ENCODE measurements at places on chromosomes 7 and 10.

GRCh38 chr10:121340271-121340831 lies 257.9 kb downstream of the FGFR2 start:
- DNase-seq = no peak

DNA sequence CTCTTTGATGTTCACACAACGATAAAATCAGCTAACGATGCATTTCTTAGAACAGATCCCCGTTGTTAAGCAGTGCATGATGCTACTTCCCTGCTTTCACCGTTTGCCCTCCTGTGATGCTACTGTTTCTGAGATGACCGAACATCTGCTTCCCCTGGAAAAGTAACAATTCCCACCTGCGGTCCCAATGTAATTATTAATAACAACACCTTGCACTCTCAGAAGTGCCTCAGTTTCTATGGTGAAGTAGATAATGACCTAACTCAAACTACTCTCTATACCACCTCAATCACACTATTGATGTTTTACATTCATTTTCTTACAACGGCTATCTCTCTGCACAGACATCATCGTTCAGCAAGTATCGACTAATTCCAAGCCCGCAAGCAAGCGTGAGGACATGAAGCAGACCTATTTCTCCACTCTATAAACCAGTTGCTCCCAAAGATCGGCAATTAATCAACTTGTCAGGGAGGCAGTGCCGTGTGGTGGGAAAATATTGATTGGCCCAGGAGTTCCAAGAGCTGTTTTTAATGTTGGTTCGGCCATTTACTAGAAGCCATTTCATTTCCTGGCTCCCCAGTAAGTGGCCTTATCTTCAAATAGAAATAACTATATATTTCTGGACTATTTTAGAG lies 42.7 kb downstream of the FAM107B start:
- no peak for DNase-seq

DNA sequence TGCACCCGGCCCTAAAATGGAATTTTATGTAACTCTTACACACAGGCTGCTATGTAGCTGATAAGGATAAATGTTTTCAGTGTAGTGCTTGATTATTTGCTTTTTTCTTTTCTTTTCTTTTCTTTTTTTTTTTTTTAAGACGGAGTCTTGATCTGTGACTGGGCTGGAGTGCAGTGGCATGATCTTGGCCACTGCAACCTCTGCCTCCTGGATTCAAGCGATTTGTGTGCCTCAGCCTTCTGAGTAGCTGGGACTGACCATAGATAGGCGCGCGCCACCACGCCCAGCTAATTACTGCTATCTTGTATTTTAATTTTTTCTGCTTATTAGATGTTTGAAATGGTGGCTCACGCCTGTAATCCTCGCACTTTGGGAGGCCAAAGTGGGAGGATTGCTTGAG lies 3.4 kb downstream of the RABGEF1 start:
- DNase-seq = no peak

- no peak for DNase-seq
These were observed 694.5 kb downstream of the LRMDA start for GRCh38 chr10:76125900-76126299.

- no peak for DNase-seq
These were observed 51.4 kb upstream of the SMNDC1 start for GRCh38 chr10:110355922-110356627.

- DNase-seq = peak; percentile 2
These were observed 651 bp downstream of the MYO3A start for GRCh38 chr10:25934621-25935139.

GRCh38 chr10:35398355-35398754 lies 62.0 kb downstream of the CCNY start:
- no peak for DNase-seq

DNA sequence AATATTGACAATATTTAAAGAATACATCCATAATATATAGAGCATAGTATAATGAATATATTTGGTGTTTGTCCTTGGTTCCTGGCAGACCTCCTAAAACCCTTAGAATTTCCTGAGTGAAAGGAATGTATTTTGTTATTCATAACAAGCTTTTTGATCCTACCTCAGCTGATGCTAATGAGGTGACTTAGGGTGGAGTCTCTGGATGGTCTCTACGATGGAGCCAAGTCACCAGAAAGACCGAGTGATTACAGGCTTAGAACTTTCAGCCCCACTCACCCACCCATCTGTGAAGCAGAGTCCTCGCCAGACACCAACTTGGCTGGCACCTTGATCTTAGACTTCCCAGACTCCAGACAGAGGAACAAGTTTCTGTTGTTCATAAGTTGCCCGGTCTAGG lies 35.9 kb downstream of the UPF2 start:
- no peak for DNase-seq

DNA sequence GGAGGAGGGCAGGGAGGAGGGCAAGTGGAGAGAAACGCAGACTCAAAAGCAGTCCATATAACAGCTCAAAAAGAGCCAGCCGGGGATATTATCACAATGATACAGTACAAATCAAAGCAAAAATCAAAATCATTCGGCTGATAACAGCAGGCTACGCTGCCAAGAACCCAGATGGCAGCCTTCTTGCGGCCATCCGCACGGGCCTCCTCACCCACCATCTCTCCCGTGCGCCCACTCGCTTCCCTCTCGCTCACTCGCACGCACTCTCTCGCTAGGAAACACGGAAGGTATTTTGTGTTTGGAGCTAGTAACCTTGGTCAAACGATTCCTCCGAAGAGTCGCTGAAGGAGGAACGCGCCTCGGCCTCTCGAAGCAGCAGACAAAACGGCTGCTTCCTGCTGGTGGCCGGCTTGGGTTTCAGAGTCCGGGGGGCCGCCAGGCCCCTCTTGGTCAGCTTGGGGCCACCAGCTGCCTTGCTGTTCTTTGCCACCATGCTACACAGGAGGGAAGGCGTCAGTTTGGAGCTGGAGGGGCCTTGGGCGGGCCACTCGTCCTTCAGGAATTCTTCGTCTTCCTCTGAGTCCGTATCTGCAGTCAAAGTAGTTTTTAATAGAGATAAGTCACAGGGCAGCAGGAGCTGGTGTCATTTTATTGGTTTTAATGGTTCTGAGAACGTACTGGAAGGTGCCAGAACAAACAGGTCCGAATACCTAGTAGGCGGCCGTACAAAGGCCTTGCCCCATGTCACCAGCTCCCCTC lies 68.9 kb downstream of the SLC29A4 start:
- no peak for DNase-seq

- DNase-seq = no peak
These were observed 13.4 kb downstream of the SKIDA1 start for GRCh38 chr10:21511946-21512572.

GRCh38 chr10:96502561-96503282 lies 11.0 kb downstream of the TLL2 start:
- DNase-seq = no peak

GRCh38 chr10:22666287-22667092 lies 47.9 kb downstream of the PIP4K2A start:
- DNase-seq = no peak

DNA sequence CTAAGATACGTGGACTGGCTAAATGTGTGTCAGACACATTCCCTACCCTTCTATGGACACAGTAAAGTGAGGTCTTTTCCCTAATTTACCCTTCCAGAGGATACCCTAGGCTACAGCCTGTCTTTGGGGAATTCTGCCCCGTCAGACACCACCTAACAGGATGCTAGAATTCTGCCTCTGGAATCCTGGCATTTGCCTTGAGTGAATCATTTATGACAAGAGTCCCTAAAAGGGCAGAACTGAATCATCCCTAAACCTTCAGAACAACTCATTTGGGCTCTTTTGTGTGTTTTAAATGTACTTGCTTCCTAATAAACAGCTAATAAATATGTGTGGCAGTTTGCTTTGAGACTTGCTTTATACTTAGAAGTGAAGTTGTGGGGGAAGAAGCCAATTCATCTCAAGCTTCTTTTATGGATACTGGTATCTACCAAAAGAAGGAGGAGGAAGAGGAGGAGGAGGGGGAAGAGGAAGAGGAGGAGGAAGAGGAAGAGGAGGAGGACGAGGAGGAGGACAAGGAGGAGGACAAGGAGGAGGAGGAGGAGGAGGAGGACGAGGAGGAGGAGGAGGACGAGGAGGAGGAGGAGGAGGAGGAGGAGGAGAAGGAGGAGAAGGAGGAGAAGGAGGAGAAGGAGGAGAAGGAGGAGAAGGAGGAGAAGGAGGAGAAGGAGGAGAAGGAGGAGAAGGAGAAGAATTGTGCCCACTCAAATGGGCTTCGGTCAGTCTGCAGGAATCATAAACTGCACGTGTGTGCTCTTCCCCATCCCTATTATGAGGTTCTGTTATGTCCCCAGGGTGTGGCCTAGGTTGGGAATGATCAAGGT lies 27.1 kb downstream of the PARP12 start:
- no peak for DNase-seq

- DNase-seq = no peak
These were observed 151.5 kb upstream of the EEPD1 start for GRCh38 chr7:36001546-36001945.

- DNase-seq = no peak
These were observed 66.4 kb upstream of the DDC start for GRCh38 chr7:50631639-50632038.

DNA sequence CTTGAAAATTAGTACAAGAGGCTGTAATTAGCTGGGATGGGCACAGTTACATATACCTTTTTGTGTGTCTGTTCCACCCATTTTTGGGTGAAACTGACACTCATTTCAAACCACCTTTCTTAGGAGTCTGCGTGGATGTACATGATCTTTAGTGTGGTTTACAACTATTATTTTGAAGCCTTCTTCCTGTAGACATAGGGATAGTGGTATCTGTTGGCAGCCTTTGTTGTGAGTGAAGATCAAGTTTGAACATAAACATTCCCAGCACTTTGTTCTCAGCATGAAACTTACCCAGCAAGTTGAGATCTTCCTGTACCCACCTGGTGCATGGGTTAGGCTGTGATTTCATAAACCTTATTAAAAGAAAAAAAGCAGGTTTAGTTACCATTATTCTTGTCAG lies 2.0 kb downstream of the BAG3 start:
- no peak for DNase-seq

GRCh38 chr10:29881336-29881771 lies 178.0 kb downstream of the JCAD start:
- no peak for DNase-seq

DNA sequence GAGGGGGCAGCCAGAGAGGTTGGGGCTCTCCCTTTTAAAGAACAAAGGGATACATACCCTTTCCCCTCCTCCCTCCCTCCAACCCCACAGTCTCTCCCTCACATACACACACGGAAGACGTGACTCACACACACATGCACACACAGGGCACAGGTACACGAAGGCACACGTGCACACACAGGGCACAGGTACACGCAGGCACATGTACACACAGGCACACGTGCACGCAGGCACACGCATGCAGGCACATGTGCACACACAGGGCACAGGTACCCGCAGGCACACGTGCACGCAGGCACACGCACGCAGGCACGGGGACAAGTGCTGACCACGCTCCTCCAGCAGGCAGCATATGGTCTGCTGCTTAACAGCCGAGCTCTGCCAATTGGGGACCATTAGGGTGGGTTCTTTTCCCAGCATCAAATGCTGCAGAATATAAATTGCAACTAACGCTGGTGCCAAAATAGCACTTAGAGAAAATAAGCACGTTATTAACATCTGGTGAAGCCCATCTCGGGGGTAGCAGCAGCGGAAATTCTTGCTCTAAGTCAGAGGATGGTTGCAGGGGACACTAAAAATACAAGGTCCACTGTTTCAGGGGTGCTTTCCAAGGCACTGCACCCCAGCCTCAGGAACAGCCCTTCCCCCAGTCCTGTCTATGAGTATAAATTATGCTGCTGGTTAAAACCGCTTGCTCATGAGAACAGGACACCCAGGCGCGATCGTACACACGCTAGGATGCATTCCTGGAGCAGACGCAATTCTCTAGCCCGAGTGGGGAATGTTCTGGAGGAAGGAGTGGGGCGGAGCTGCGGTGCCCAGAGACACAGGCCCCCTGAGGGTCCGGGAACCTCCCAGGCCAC lies 55.2 kb upstream of the TNRC18 start:
- DNase-seq = no peak

DNA sequence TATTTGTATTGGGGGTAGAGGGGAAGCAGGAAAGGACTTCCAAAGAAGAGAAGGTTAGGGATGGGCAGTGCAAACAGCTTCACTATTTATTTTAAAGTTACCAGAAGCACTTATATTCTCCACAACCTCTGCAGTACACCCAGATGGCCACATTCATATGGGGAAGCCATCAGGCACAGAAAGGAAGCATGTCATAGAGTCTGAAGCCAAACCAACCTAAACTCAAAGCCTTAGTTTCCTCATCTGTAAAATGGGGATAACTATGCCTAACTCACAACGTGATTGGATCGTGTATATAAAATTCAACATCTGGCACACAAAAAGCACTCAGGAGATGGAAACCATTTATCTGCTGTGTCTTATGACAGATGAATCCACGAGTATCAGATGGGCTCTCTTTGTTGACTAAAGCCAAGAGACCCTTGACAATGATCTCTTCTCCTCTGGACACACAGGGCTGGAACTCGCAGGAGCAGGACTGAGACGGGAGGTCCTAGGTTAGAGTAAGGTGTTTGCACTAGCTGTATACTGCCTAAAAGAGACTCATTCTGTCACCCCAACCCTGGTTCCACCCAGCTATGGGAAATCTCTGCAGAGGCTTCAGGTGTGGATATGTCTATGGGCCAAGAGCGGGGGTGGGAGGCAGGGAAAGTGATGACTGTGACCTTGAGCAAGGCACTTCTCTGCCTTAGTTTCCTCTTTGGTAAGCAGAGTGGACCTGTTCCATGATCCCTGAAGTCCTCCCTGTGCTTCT lies 1.8 kb downstream of the KIAA1549 start:
- no peak for DNase-seq

DNA sequence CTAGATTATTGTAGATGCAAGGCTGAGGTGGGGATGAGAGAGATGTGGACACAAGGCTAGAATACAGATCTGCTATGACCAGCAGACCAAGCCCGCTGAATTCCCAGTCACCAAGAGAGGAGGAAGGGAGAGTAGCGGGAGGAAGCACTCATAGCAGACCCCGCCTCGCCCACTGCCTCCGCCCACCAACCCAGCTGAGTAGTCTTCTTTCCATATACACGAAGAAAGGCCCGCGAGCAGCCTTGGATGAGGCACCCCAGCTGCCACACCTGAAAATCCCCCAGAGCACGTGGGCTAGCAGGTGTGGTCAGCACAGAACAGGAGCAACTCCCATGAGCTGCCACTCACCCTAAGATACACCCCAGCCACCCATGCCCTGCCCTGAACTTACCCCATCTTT lies 7.9 kb upstream of the H2BK1 start:
- no peak for DNase-seq

DNA sequence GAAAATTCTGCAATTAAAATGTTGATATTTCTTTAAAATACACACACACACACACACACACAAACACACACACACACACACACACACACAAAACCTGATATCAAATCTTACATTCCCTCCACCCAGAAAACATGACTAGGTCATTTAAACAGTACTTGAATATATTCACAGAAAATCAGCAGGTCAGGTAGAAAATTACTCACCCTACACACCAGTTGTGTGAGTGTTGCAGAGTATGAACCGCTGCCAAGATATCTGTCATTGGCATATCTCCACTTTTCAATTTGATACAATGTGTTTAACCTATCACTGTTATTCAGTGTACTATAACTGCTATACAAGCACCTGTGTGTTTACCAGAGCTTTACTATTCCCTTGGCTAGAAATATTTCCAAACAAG lies 283.6 kb upstream of the LRRTM3 start:
- no peak for DNase-seq
